ENCODE measurements at places on chromosomes 11 and 22.

DNA sequence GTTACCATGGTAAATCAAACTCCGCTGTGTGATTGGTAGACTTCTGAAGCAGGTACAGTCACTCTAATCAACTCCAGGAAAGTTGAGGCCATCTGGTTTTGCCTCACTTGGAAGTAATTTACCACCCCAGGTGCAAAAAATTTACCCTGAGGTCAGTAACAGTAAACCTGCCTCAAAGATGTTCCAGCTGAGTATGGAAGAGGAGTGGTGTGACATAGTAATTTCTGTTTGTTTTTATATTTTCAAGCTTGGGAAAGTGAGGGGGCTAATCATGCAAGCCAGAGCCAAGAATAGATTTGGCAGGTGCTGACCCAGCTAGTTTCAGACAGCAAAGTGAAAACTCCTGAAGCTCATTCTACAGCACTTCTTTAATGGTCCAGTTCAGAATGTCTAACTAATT is 691.6 kb downstream of the NTM start:
- no peak for DNase-seq

DNA sequence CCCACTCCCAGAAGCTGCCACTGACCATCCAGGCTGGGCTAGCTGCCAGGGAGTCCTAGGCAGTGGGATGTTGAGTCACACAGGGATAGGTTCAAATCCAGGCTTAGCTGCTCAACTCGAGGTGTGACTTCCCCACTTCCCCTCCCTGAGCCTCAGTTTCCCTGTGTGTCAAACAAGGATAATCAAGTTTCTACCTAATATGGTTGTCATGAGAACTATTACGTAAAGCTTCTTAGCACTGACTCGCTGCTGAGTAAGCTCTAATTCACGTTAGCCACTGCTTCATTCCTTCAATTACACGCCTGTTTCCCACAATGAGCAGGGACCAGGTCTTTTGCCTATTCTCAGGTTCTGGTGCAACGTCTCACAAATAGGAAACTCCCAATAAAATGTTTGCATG is 67.7 kb downstream of the SEZ6L start:
- DNase-seq = no peak

DNA sequence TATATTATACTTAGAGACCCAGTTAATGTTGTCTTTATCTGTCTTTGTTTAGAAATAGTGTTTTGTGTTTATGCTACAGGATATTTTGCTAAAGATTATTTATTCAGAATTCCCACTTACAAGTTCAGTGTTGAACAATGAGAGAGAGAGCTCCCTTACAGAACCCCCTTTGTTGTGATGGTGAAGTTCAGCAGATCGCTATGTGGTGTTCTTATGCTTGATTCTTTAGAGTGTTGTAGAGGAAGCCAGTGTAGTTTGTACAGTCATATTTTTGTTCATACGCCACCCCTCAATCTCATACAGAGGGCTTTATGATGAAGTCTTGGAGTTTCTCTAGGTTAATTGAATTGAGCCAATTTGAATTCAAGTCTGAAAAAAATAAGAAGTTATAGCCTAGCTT is 150.2 kb downstream of the TMEM135 start:
- DNase-seq = no peak

GRCh38 chr11:7098235-7098832 is 9.5 kb downstream of the RBMXL2 start:
- DNase-seq = peak; percentile 69

- no peak for DNase-seq
Measured at GRCh38 chr11:5366856-5367255, 15.5 kb downstream of the OR51B6 start.

GRCh38 chr11:56846631-56847576 is 98.4 kb upstream of the OR9G4 start:
- no peak for DNase-seq

- DNase-seq = no peak
Measured at GRCh38 chr11:95723361-95723942, 66.1 kb downstream of the FAM76B start.

DNA sequence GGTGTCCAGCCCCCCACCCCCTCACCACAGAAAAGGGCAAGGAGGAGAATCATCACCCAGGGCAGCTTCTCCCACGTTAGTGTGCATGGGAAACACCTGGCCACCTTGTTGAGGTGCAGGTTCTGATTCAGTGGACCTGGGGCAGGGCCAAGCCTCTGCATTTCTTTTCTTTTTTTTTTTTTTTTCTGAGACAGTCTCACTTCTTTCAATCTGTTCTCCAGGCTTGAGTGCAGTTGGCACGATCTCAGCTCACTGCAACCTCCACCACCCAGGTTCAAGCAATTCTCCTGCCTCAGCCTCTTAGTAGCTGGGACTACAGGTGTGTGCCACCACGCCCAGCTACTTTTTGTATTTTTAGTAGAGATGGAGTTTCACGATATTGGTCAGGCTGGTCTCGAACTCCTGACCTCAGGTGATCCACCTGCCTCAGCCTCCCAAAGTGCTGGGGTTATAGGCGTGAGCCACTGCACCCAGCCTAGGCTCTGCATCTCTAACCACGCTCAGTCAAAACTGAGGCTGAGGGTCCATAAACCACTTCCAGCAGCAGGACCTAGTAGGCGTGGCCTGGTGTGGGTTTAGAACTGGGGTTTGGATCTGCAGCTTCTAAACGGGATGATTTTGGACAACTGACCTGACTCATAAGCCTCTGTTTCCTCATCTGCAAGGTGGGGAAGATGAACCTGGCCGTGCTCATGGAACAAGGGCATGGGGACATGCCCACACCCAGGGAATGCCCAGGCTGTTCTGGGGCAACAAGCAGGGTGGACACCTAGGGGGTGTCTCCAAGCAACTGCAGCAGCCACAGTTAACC is 734 bp downstream of the ZP1 start:
- DNase-seq = no peak

- DNase-seq = no peak
Measured at GRCh38 chr11:88173956-88174355, 1.3 kb downstream of the RAB38 start.

DNA sequence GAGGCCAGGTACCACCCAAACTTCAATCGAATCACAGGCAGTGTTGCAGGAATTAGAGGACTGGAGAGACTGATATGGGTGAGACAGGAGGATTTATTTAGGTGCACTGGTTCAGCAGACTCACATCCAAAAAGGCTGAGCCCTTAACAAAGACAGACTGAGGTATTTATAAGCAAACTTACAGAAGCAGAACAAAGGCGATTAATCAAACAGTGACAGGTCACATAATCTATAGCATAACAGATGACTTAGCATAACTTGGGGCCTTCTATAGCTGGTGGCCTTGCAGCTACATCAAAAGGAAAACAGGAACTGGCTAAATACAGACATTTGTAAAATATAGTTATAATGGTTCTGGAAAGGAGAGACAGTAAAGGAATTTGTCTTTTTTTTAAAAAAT is 2.1 kb downstream of the APOBEC3B start:
- DNase-seq = no peak

All from suppressor macrophage treated with lipopolysaccharide for 4 hours (primary cell).